Fibroblast of gingiva (primary cell): ENCODE measurements at places on chromosomes 16 and 17.
A peak's percentile ranks its signal among the peaks of the same experiment; 100 is the strongest.

DNA sequence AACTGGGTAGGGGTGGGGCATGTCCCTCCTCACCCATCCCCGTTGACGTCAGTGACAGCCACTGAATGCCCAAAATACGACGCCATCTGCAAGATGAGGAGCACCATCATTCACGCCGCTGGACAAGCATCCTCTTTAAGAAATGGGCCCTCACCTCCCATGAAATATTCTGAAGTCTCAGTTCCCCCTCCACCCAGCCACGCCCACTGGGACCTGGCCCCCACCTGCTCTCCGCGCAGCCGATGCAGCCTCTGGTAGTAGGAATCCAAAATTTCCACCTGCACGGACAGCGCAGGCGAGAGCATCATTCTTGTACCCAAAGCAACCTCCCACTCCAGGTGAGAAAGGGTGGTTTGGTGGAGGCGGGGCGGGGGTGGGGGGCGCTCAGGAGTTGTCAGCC, 5.6 kb downstream of the ITGA2B start:
- no peak for DNase-seq

- no peak for DNase-seq
Observed at GRCh38 chr16:8905795-8906591, 23.8 kb downstream of the LITAFD start.

- DNase-seq = peak; percentile 66
Observed at GRCh38 chr16:82748026-82748425, 121.3 kb downstream of the CDH13 start.

- DNase-seq = peak; percentile 56
Observed at GRCh38 chr16:1414532-1415260, at the start of gene UNKL. UNKL (minus strand) TSS chr16:1414704; CDS start chr16:1414691, 13 bp downstream.
